T-helper 2 cell treated with Interferon-gamma antibody and Interleukin-4, amounts not matched to agents 5 μg/mL and 100 μg/mL, for 36 hours (primary cell): ENCODE measurements at places on chromosomes 6 and 20.

- DNase-seq, result no peak
Observed at GRCh38 chr6:5472571-5472970, 211.3 kb downstream of the FARS2 start.

- DNase-seq, result no peak
Observed at GRCh38 chr6:33935439-33936080, 131.8 kb upstream of the MLN start.

GRCh38 chr20:32201977-32202363 is 5.6 kb downstream of the PLAGL2 start:
- DNase-seq, result no peak

- peak; percentile 74 for DNase-seq
Observed at GRCh38 chr20:43955062-43955749, 40.6 kb downstream of the TOX2 start.

DNA sequence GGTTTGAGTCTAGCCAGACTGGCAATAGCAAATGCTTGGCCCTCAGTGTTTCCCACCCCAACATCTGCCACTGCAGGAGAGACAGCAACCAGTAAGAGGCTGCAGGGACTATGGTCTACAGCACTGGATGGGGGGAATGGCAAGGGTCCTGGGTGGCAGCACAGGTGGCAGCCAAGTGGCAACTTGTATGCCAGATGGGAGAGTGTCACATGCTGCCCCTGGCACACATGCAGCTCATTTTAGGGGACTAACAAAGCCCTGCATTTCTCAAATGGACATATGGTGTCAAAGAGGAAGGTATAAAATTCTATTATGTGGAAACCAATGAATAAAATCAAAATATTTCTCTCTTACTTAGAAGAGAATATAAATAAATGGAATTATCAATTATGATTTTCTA is 298.7 kb upstream of the MARCKS start:
- DNase-seq, result no peak

DNA sequence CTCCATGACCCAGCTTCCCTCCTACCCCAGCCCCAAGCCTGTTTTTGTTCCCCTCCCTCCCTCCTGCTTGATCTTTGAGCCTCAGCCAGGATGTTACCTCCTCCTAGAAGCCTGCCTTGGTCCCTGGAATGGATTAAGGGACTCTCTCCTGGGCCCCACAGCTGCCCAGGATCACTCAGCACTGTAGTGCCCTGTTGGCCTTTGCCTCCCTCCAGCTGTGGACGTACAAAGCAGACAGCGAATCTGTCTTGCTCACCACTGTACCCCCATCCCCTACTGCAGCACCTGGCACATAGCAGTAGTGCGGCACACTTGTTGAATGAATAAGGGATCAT is 11.8 kb upstream of the FAM110A start:
- no peak for DNase-seq

- no peak for DNase-seq
Observed at GRCh38 chr6:107264357-107264840, 149.1 kb upstream of the BEND3 start.

DNA sequence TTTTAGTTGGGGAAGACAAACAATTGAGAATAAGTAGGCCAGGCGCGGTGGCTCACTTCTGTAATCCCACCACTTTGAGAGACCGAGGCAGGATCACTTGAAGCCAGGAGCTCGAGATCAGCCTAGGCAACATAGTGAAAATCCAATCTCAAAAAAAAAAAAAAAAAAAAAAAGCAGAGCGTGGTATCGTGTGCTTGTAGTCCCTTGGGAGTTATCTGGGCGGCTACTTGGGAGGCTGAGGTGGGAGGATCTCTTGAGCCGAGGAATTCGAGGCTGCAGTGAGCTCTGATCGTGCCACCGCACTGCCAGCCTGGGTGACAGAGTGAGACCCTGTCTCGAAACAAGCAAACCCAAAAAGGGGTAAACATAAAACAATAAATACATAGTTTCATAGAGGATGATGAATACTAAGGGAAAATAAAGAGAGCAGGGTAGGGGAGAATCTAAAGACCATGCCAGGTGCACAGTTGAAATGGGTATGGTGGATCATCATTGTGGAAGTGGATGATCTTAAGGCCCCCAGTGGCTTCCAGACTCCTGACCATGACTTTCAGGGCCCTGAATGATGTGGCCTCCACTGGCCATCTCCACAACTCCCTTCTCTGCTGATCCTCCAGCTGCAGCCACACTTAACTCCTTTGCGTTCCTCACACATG is 947 bp downstream of the POFUT1 start:
- DNase-seq, result no peak

DNA sequence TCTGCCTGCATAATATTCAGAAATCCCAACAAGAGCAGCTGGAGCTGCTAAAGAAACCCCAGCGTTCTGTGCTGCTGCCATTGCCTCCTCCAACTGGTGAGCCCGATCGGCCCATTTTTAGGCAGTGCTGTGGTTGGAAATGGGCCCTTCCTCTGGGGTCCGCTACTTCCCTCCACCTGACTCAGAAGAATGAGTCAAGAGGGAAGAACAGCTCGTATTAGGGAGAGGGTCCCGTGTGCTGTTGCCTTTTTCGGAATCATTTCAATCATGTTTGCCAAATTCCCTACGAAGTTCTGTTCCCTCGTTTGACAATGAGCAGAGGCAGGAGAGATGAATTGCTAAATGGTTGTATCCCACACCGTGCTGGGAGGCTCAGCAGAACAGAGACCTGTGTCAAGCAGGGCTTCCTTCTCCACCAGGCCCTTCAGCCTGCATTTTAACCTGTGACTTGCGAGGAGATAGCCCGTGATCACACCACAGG is 38.4 kb downstream of the THBS2 start:
- no peak for DNase-seq

- no peak for DNase-seq
Observed at GRCh38 chr6:104400844-104401243, 458.9 kb downstream of the HACE1 start.

GRCh38 chr6:152167641-152168603 is 360.4 kb downstream of the ESR1 start:
- no peak for DNase-seq

DNA sequence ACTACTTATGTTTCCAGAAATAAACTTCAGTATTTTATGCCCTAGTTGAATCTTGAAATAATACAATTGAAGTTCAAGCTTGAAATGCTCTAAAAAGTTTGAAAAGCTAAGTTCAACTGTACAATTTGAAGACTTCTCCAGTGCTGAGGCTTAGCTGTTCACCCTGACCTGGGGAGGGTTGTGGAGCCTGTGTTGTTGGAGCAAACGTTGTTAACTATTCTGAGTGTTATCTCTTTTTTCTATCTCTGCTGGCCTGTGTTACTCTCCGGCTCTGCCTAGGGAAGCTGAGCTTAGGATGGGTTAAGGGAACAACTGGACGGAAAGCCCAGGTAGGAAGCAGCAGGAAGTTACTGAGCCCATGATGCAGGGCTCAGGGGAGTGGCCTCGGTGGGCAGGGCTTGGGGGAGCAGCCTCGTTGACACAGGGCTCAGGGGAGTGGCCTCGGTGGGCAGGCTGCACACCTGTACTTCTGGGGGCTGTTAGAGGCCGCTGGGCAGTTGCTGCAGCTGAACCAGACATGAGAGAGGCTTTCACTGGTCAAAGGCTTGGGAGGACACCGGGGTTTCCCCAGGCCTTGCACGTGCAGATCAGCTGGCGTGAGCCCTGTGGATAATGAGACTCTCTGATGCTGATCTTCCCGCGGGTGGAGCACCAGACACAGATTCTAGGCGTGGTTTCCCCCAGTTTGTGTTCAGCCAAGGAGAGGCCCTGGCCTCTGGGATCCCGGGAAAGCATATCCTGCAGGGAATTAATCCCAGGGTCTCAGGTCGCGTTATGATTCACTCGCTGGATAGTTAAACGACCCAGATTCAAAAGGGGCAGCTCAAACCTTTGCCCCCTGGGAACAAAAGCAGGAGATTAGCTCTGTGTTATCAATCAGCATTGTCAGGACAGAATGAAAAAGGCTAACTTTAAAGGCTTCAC is 58.9 kb downstream of the ERMARD start:
- DNase-seq, result no peak

- DNase-seq, result no peak
Observed at GRCh38 chr6:148828047-148828446, 81.2 kb downstream of the UST start.
